ENCODE measurements at places on chromosomes 16 and 17.

DNA sequence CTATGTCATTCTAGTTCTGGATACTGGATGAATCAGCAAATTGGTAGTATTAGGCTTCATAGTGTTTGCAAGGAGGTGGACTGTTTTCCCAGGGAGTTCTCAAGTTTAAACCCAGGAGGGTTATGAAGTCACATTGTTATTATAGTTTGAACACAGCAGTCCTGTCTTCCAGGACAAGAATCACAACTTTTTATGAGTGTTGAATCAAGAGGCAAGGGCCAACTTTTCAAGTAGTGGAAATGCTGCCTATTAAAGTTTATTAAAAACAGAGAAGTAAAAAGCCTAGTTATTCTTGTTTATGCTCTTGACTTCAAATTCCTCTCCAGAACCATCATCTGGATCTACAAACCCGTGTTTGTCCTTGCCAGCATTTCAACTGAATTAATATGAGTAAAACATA is 86.3 kb upstream of the GOT2 start:
- DNase-seq = no peak

DNA sequence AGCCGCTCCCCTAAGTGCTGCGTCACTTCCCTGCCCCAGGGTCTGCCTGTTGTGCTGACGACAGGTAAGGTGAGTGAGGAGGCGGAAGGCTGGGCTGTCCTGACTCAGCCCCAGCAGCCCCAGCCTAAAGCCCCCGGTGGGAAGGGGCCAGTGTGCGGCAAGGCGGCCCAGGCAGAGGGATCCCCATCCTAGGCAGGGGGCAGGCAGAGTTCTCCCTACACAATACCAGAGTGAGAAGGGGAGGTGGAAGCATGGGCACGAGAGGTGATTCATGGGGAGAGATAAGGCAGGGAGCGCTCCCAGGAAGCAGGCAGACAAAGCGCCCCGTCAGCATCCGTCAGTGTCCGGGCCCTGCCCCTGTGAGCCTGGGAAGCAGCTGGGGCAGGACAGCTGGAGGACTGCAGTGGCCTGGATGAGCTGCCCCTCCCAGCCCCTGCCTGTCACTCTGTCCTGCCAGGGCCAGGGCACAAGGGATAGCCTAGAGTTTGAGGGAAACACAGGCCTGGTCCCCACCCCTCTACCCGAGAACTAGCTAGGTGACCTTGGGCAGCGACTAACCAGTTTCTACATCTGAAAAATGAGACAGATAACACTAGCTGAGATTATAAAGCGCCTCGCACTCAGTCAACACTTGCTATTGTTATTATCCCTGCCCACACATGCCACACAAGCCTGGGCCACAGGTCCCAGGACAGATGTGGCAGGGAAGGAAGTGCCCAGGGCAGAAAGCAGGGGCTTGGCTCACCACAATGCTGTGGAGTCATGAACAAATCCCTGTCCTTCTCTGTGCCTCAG is 3.8 kb downstream of the FAM83G start:
- DNase-seq = no peak

GRCh38 chr16:85602402-85603202 is 10.5 kb upstream of the GSE1 start:
- DNase-seq = no peak

DNA sequence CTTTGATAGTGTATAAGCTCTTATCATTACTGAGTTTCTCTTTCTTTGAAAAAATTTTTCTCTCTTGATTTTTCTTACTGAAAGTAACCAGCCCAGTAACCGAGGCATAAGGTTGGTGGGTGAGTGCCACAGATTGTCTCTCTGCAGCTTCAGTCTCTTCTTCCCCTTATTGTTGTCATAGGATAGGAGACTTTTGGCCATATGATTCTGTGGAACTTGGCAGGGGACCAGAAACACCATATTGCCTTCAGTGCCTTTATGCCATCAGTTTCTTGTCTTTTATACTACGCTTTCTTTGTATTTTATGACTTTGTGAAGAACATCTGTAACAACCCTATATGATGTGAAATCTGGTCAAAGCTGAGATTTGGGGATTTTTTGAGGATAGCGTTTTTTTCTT is 341.6 kb upstream of the TBX2 start:
- DNase-seq = no peak

DNA sequence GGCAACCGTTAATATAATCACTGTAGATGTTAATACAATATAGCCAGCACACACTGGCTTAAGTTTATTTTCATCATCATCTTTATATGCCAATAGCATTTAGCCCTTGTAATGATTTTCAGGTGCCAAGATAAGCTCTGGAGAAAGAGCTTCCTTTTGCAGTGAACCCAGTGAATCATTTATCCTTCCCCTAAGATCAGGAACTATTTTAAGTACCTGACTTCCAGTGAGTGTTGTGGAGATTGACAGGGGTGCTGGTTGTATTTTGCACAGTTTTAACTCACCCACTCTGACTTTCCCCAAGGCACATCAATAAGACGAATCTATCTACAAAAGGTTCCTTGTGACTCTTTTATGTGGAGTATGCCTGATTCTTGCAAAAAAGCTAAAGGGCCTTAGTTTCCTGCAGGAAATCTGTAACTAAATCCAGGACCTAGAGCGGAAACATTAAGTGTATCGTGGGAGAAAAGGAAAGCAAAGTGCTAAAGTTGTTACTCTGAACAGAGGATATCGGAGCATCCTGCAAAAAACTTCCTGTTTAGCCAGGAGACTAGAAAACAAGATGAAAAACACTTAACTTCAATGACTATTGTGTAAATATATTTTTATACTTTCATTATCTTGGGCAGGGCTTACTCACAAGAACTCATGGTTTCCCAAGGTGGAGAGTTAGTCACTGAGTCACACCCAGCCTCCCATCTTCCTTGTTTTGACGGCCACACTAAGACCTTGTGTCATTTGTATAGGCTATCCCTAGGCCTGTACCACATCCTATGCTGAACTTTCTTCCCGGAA is 183.6 kb downstream of the MAP2K6 start:
- no peak for DNase-seq

- DNase-seq = no peak
Measured at GRCh38 chr17:29112771-29113295, 67.4 kb downstream of the MYO18A start.

DNA sequence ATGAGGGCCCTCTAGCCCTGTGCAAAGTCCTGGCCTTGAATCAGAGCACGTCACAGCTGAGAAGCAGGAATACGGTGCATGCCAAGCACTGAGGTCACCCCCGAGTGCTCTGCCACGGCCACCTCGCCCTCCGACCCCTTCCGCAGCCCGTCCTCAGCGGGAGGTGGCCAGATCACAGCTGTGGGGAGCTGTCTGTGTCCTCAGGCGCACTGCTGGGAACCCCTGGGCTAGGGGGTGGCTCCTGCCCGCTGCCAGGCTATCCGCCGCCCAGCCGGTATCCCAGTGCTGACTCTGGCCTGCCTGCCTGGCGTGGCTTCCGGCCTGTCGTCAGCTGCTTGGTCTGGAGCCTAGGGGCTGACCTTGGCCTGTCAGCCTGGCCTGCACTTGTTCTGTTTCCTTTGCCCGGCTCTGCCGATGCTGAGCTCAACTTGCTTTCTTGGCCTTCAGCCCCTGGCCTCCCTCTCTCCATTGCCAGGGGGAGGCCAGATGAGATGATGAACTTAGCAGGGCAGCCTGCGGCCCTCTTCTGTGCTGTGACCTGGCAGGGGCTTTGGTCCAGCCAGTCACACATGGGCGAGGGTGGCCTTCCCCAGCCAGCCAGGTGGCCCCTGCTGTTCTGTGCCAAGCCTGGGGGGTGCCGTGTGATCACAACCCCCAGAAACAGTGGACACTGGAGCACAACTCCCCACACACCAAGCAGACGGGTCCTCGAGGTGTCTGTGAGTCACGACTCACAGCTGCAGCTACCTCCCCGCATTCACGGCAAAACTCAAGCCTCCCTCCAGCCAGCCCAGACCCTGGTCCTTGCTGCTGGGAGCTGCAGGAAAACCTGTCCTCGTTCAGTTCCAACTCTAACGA is 77.3 kb downstream of the ZDHHC7 start:
- no peak for DNase-seq

GRCh38 chr17:76213491-76213890 is 26.8 kb downstream of the RNF157 start:
- DNase-seq = no peak

- no peak for DNase-seq
Measured at GRCh38 chr16:58661199-58661830, 23.3 kb downstream of the SLC38A7 start.

DNA sequence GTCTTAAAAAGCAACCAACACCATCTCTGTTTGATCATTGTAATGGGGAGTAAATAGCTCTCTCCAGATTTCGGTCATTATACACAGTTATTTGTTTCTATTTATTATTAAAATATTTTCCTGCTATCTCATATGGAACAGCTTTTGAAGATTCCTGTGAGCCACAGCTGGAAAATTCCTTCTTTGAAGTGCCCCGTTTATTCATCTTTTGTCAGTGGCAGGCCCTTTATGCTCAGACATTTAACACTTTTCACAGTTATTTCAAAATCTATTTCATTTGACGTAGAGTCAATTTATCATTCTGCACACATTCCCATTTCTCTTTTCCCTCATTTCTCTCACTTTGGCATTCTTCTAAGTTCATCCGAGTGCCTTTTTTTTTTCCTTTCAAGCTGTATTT is 245.9 kb upstream of the ELAC2 start:
- DNase-seq = no peak

GRCh38 chr17:75130059-75130631 is 1.4 kb downstream of the NT5C start:
- no peak for DNase-seq

- DNase-seq = no peak
Measured at GRCh38 chr16:10552281-10552680, 28.1 kb downstream of the EMP2 start.

DNA sequence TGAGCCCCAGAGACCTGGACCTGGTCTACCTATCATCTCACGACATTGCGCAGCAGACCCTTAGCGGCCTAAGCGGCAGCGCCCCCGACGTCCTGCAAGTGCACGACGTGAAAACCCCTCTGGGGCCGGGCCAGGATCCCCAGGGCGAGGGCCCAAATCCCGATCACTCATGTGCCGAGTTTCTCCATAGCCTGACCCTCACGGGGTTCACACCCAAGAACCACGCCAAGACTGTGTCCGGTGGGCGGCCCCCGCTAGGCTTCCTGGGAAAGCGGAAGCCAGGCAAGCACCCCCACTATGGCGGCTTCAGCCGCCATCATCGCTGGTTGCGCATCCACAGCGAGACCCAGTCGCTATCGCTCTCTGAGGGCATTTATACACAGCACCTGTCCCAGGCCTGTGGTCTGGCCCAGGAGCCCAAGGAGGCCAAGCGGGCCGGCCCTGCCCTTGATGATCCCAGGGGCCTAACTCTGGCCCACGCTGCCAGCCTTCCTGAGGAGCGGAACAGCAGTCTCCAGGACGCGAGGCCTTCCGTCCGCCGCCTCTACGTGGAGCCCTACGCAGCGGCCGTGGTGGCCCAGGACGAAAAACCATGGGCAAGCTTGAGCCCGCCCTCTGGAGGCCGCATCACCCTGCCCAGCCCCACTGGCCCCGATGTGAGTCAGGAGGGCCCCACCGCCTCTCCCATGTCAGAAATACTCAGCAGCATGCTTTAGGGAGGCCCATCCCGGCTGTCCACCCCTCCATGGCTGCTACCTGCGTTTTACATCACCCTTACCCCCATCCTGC is 82.8 kb upstream of the NOG start:
- no peak for DNase-seq

GRCh38 chr17:47223007-47223406 is 13.9 kb downstream of the MYL4 start:
- DNase-seq = no peak

DNA sequence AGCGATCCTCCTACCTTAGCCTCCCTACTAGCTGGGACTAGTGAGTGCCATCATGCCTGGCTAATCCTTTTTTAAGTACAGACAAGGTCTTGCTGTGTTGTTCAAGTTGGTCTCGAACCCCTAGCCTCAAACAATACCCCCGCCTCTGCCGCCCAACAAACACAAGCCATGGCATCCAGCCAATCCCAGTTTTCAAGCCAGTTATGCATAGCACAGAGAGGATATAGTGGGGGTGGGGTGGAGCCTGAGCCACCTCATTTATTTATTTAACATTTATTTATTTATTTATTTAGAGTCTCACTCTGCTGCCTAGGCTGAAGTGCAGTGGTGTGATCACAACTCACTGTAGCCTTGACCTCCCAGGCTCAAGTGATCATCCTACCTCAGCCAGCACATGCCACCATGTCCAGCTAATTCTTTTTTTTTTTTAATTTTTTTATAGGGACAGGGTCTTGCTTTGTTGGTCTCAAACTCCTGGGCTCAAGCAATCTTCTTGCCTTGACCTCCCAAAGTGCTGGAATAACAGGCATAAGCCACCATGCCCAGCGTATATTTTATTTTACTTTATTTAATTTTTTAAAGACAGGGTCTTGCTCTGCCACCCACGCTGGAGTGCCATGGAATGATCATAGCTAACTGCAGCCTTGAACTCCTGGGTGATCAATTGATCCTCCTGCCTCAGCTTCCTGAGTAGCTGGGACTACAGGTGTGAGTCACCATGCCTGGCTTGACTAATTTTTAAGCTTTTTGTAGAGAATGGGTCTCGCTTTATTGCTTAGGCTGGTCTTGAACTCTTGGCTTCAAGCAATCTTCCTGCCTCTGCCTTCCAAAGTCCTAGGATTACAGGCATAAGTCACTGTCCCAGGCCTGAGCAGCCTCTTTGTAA is 26.2 kb upstream of the KLHL11 start:
- no peak for DNase-seq

DNA sequence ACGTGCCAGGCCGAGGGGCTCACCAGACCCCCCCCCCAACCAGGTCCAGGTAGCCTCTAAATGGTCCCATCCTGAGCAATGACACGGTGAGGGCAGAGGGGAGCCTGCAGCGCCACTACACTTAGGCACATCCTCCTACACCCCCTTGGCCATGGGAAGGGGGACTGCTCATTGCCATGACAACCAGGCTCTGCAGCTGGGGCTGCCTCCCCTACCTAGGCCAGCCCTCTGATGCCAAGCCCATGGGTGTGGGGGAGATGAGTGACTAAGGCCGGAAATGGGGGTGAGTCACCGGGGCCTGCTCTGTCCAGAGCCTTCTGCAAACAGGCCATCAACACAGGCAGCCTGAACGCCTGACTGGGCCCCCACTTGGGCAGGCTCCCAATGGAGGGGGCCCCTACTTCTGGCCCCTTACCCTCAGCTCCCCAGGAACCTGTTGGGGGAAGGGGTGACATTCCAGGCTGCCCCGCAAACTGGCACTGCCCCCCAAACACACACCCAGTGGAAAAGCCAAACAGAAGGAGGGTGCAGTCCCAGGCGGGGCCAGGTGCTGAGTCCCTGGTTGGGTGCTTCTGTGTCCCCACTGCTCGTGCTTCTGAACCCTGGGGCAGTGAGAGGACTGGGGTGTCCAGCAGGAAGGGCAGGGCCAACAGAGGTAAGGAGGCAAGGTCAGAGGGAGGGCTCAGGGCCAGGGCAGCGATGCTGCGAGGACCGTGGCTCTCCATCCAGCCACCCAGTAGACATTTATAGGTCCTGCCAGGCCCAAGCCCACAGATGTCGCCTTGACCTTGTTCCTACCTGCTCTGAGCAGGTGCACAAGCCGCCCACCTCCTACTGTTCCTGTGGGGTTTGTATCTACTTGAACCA is 8.2 kb downstream of the PLCD3 start:
- DNase-seq = no peak

- DNase-seq = peak; percentile 57
Measured at GRCh38 chr16:80526418-80527061, 14.3 kb upstream of the DYNLRB2 start.

- no peak for DNase-seq
Measured at GRCh38 chr17:74610108-74610507, 13.4 kb downstream of the CD300E start.

All from CD4-positive, alpha-beta memory T cell (primary cell).